Prostate gland (tissue), 2 donors: ENCODE measurements at places on chromosomes 5 and 9.

DNA sequence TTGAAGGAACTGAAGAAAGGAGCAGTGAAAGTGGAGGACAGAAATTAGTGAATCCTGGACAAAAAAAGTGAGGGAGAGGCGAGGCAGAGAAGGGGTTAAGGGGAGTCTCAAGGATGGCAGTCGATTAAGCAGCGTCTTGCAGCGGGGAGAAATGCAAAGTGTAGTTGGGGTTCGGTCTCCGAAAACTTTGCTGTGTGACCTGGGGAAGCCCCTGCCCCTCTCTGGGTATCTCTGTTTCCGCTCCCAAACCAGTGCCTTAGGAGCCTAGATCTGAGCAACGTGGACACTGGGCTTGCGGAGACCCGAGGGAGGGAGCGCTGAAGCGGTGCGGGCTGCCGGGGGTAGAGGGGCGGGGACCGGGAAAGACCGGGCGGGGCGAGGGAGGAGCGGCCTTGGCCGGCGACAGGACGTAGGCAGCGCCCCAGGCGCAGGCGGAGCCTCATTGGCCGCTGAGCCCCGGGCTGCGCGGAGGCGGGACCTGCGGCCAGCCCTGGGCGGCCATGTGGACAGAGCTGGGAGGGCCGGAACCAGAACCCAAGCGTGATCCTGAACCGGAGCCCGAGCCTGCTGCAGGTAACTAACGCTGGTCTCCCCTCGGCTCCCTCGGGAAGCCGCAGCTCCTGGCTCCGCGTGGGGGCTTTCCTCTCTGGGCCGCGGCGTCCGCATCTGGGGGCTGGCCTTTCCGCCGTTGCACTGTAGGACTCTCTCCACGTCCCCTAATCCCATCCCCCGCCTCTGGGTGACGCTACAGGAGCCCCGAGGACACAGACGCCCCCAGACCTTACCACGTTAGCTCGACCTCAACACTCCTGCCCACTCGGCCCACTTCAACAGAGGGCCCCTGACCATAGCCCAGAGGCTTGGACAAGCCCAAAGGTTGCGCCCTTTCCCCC is at the start of gene ALDH1B1:
Gene ALDH1B1, plus strand, starts transcription at position 468 of the 893 bp plus-strand sequence. CDS start 3,047 bp downstream, outside the sequence.
- H3K4me3 ChIP-seq: peak within 1 kb of the TSS; percentile 65
- peak; percentile 79 for DNase-seq
- H3K27ac ChIP-seq: peak within 1 kb of the TSS; percentile 64
- H3K4me1 ChIP-seq: peaks cover 5% of the 10 kb centered on the region

DNA sequence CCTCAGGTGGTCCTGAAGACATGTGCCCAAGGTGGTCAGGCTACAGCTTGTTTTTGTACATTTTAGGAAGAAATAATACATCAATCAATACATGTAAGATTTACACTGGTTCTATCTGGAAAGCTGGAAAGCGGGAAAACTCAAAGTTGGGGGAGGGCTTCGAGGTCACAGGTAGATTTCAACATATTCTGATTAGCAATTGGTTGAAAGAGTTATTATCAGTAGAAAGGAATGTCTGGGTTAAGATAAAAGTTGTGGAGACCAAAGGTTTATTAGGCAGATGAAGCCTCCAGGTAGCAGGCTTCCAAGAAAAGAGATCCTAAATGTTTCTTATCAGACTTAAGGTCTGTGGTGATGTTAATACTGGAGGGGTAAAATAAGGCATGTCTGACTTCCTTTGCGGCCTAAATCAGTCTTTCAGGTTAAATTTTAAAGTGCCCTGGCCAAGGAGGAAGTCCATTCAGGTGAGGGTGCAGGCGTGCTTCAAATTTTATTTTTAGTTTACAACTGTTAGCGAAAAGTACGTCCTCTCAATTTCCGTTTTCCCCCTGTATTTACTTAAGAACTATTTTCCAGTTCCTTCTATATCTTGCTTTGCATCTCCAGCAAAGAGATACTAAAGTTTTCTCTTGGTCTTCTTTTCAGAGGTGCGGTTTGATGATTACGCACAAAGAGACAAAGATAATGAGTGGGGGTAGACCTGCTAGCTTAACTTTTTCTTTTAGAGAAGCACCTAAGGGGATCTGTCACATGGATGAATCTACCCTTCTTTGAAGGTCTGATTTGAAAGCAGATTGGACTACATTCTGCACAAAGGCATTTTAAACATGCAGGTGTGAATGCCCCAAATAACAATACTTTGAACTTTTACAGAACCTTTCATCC is 578.6 kb downstream of the RAB3C start:
- H3K4me1 ChIP-seq: no peaks in the 10 kb centered on the region
- DNase-seq: no peak
- H3K4me3 ChIP-seq: no peak overlapping the region
- H3K27me3 ChIP-seq: no peaks in the 10 kb centered on the region

- no peaks in the 10 kb centered on the region for H3K27me3 ChIP-seq
- H3K4me1 ChIP-seq: no peaks in the 10 kb centered on the region
- no peak overlapping the region for H3K4me3 ChIP-seq
- DNase-seq: no peak
- no peak overlapping the region for H3K27ac ChIP-seq
- no peaks in the 10 kb centered on the region for H3K36me3 ChIP-seq
Measured at GRCh38 chr5:16871746-16872339, 64.2 kb downstream of the MYO10 start.

- H3K4me3 ChIP-seq: no peak overlapping the region
- H3K27ac ChIP-seq: no peak overlapping the region
- no peaks in the 10 kb centered on the region for H3K36me3 ChIP-seq
Measured at GRCh38 chr9:87405677-87406542, 91.8 kb upstream of the DAPK1 start.

GRCh38 chr9:17837965-17838364 is 259.1 kb downstream of the SH3GL2 start:
- no peak overlapping the region for H3K4me3 ChIP-seq
- H3K27me3 ChIP-seq: no peaks in the 10 kb centered on the region
- H3K36me3 ChIP-seq: no peaks in the 10 kb centered on the region
- no peaks in the 10 kb centered on the region for H3K4me1 ChIP-seq

- no peaks in the 10 kb centered on the region for H3K36me3 ChIP-seq
- no peak overlapping the region for H3K4me3 ChIP-seq
- no peaks in the 10 kb centered on the region for H3K27me3 ChIP-seq
- DNase-seq: no peak
Measured at GRCh38 chr5:79423296-79423695, 90.6 kb downstream of the HOMER1 start.

- no peaks in the 10 kb centered on the region for H3K4me1 ChIP-seq
- H3K27me3 ChIP-seq: no peaks in the 10 kb centered on the region
- H3K36me3 ChIP-seq: no peaks in the 10 kb centered on the region
- no peak overlapping the region for H3K4me3 ChIP-seq
- no peak overlapping the region for H3K27ac ChIP-seq
Measured at GRCh38 chr5:142411656-142412425, 87.0 kb upstream of the SPRY4 start.

- H3K4me1 ChIP-seq: no peaks in the 10 kb centered on the region
- no peaks in the 10 kb centered on the region for H3K27me3 ChIP-seq
- no peaks in the 10 kb centered on the region for H3K36me3 ChIP-seq
- no peak overlapping the region for H3K27ac ChIP-seq
- DNase-seq: no peak
- no peak overlapping the region for H3K4me3 ChIP-seq
Measured at GRCh38 chr5:155416765-155417164, 403.2 kb downstream of the KIF4B start.

GRCh38 chr9:136292591-136293448 is 11.1 kb downstream of the CCDC187 start:
- H3K4me3 ChIP-seq: no peak overlapping the region
- no peaks in the 10 kb centered on the region for H3K36me3 ChIP-seq

DNA sequence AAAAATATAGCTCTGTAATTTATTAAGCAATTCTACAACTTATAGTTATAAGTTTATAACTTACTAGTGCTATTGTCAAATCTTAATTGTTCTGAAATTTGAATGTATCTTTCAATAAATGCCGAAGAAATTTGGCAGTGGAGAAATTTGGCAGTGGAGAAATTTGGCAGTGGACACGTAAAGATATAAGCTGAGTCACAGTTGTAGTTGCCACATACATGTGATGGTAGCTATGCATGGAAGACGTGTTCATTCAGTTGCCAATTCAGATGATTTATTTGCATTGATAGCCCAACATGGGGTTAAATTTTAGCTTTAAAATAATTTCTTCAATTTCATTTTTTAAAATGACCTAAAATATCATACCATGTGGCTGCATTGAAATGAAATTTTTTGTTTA is 127.8 kb upstream of the NR4A3 start:
- H3K27ac ChIP-seq: no peak overlapping the region
- H3K36me3 ChIP-seq: no peaks in the 10 kb centered on the region
- DNase-seq: no peak
- no peaks in the 10 kb centered on the region for H3K27me3 ChIP-seq
- H3K4me3 ChIP-seq: no peak overlapping the region
- H3K4me1 ChIP-seq: no peaks in the 10 kb centered on the region

GRCh38 chr5:171569065-171569712 is 149.7 kb downstream of the FGF18 start:
- no peaks in the 10 kb centered on the region for H3K36me3 ChIP-seq
- H3K27me3 ChIP-seq: no peaks in the 10 kb centered on the region
- DNase-seq: no peak

DNA sequence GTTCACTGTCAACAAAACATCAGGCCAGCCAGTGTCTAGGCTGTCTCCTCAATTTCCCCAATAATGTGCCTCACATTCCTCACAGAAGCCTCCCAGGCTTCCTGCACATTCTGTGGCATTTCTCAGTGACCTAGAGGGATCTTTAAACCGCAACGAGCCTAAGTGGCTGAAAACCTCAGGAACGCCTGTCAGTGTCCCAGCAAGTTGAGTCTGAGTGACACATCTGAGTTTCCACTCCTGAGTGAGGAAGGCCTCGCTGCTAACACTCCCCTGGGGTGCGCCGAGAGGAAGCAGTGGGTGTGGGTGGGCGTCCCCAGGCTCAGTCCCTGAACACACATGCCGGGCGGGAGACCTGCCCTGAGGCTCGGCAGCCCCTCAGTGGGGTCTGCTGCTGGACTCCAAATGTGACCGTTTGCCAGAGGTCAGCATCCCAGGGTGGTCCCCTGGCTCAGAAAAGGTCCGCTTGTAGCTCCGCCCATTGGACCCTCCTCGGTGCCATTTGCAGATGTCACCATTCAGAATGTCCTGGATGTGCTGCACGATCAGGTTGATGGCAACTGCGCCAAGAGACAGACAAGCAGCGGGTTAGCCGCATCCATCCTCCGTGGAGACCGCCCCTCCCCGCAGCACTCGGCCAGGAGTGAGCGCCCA is 6.3 kb downstream of the UCK1 start:
- H3K4me3 ChIP-seq: no peak overlapping the region
- DNase-seq: no peak
- no peaks in the 10 kb centered on the region for H3K27me3 ChIP-seq
- no peak overlapping the region for H3K27ac ChIP-seq
